ENCODE measurements at places on chromosomes 16 and 17.

- DNase-seq: no peak
These were observed 48.9 kb downstream of the ZCCHC14 start for GRCh38 chr16:87443964-87444363.

DNA sequence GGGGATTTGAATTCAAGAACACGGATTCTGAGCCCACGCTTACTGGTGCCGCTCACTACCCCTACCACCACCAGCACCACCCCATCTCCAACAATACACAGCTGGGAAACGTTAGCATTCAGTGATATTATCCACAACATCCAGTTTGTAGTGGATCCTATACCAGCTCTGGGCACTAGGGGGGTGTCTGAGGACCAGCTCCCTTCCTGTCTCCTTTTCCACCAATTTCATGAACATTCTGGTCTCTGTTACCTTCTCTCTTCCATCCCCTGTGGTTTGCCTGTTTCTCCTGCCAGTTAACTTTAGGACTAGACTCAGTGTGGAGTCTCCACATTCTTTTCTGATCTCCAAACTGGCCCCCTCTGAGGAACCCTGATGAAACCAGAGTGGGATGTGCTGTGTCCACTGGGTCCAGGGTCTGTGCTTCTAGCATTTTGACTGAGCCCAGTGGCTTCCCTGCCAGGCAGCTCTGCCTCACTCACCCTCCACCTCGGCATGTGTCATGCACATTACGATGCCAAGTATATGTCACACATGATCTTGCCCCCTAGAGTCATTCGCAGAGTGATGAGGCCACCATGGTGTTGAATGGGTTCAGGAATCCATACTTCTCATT, 187.0 kb upstream of the CDH13 start:
- DNase-seq: no peak

DNA sequence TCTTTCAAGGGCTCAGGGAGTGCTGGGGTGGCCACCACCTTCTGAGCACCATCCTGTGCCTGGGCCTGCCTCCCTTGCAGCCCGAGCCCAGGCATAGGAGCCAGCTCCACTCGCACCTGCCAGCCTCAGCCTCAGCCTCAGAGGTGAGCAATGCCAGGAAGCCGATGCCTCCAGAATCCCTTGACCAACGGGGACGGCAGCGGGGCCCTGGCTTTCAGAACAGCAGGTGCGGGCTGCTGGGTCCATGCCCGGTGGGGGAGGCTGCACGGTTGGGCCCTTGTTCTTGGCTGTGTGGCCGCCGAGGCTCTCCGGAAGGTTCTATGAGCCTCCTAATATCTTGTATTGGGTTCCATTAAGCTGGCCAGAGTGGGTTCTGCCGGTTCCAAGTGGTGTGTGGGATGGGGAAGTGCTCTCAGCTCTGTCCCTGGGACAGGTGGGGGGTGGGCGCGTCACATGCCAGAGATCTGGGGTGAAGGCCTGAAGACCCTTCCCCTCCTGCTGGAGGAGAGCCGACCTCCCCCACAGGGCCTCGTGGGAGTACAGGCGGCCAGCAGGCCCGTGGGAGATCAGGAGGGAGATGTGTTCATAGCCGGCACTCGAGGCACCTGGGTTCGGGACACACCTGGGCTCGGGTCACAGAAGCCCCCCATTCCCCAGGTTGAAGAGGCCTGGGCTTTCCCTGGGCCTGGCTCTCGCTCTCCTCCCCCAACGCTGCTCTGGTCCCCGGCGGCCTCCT, 27.0 kb downstream of the NPTX1 start:
- DNase-seq: no peak

DNA sequence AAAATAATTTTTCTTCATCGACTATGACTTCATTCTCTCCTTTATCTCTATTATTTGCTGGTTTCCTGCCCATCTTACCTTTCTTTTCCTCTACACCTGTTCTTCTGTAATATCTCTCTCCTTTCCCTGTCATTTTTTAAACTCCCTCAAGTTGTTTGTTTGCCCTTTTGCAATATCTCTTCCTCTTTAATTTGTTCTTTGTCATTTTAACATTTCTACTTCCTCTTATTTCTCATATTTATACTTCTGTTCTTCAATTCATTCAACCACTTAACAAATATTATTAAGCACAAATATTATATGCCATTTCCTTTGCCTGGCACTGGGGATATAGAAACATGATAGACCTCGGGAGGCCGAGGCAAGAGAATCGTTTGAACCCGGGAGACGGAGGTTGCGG, 22.6 kb downstream of the MAP3K3 start:
- DNase-seq: no peak

- DNase-seq: no peak
These were observed 46.8 kb downstream of the TMEM132E start for GRCh38 chr17:34626121-34626681.

DNA sequence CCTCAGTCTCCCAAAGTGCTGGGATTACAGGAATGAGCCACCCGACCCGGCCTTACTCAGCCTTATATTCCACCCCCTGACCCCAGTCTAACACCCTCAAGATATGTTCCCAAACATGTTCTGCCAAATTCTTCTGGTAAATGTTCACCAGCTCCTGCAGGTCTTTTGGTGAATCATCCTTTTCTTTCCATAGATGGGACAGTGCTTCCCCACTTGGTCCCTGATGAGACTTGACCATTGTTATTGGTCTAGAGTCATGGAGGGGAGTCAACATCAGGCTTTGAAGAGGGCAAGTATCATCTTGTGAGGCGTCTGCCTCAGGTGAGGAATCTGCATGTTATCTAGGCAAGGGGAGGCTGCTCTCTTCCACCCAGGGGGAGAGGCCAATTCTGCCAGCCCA, 10.4 kb upstream of the RUNDC3A start:
- no peak for DNase-seq

DNA sequence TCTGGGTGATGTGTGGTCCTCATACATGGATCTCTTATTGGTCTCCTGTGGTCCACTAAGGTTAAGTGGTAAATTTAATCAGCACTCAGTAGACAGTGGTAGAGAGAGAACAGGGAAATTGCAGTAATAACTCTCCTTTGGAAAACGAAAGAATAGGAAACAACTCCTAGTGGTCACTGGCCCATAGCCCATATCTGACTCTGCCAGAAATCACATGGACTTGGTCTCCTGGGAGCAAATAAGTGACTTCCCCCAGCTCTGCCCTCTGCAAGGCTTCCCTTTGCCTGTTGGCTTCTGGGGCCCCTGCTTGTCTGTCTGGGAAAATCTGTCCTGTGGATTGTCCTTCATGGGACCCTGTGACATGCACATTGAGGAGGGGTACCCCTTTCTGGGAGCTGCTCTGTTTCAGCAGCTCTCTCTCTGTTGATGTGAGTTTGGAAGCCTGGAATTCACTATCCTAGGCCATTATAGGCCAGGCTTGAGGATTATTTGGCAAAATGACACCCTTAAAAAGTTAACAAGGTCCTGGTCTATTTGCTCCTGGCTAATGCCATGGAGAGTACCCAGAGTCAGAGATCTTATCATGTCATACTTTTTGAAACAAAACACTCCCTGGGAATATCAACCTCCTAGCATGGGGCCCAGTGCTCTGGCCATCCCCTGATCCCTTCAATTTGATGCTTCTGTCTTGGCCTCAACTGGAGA, 58.0 kb upstream of the HNF1B start:
- DNase-seq: no peak

GRCh38 chr16:647173-647902, 1.8 kb upstream of the WDR90 start:
- no peak for DNase-seq

DNA sequence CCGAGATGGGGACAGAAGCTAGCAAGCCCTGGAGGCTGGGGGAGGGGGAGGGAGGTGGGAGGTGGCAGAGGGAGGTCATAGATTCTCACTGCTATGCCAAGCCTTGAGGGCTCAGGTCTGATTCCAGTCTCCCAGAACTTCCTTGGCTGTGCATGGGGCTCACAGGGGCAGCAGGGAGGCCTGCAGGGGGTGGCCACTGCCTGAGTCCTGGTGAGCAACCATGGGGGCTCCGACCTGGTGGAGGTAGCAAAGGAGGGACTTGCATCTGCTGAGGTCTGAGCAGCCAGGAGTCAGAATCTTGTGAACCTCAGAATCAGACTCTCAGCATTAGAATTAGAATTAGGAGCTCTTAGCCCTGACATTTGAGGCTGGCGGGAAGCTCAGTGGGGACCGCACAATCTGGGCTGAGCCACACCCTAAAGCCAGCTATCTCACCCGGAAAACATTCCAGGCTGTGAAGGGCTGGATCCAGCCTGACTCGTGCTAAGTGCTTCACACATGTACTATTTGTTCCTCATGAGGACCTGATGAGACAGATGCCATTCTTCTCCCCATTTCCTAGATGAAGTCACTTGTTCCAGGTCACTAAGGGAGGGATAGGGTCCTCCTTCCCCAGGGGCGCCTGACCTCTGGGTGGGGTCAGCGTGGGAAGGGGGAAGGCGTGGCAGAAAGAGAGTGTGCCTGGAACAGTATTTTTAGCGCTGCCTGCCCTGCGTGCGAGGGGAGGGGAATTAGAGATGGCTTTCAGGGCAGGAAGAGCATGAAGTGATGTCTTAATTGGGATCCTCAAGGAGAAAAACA, 17.3 kb upstream of the KCNJ12 start:
- no peak for DNase-seq

GRCh38 chr17:12859520-12859919, 70.2 kb downstream of the ARHGAP44 start:
- no peak for DNase-seq

All from stimulated activated CD4-positive, alpha-beta T cell treated with anti-CD3 and anti-CD28 coated beads, Interleukin-15, amount 100 ng/mL, for 1 hour (primary cell).